ENCODE measurements at places on chromosomes 12 and 14.

DNA sequence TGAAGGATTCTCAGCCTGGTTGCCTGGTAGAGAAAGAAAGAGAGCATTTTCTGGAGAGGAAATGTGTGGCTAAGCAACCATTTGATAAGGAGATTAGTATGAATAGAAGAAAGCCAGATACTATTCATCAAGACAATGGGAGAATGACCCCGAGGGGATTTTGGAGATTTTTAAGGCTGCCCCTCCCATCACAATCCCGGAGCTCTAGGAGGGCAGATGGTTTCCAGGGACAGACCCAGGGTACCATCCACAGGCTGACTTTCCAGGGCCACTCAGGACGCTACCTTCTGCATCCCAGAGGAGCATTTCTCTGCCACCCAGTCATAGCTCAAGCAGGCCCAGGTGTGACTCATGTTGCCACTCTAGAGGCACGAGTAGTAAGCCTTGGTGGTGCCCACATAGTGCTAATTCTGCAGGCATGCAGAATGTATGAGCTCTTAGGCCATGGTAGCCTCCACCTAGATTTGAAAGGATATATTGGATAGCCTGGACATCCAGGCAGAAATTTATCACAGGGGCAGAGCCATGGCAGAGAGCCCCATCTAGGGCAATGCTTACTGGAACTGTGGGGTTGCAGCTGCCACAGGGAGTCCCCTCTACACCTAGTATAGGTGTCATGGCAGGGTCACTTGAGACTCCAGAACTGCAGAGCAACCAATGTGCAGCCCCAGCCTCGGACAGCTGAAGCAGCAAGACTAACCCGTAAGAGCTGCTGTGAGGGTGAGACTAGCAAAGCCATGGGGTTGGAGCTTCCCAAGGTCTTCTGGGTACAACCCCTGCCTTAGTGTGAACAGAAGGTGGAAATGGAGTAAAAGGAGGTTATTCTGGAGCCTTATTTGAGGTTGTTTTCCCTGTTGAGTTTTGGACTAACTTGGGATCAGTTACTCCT is 366.0 kb downstream of the ZFP36L1 start:
- no peak for DNase-seq

DNA sequence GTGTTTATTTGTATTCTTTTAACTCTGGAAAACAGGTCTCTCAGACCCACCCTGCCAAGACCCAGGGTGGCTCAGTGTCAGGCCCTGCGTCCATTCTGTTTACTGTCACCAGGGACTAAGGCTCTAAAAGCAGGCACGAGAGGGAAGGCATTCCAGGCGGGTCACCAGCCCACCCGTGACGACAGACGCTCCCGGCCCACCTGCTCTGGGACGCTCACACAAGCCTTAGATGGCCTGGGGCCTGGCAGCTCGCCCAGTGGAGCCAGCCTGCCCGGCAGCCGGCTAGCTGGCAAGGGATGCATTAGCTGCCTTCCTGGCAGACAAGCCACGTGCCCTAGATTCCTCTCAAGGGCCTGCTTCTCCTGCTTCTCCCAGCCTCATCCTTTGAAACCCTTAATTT is 9.2 kb upstream of the NUAK1 start:
- DNase-seq, result no peak

GRCh38 chr12:94258593-94258992 is 110.2 kb downstream of the PLXNC1 start:
- no peak for DNase-seq

DNA sequence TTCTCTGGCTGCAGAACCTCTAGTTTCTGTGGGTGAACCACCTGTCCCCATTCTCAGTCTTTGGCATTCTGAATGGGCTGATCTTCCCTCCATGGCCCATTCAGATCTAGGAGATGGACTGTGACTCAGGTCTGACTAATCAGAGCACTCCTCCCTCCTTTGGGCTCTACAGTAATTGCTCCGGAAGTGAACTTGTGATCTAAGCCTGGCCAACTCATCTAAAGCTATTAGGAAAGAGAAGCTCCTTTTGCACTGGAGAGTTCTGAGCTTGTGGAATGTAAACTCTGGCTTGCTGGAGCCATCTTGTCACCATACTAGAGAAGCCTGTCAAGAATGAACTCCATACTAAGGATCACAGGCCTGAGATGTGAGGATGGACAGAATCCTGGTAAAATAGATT is 168.2 kb downstream of the SUDS3 start:
- DNase-seq, result no peak

- DNase-seq, result no peak
These were observed 51.0 kb downstream of the PAH start for GRCh38 chr12:102865821-102866615.

GRCh38 chr12:89450907-89451306 is 73.7 kb downstream of the GALNT4 start:
- no peak for DNase-seq

DNA sequence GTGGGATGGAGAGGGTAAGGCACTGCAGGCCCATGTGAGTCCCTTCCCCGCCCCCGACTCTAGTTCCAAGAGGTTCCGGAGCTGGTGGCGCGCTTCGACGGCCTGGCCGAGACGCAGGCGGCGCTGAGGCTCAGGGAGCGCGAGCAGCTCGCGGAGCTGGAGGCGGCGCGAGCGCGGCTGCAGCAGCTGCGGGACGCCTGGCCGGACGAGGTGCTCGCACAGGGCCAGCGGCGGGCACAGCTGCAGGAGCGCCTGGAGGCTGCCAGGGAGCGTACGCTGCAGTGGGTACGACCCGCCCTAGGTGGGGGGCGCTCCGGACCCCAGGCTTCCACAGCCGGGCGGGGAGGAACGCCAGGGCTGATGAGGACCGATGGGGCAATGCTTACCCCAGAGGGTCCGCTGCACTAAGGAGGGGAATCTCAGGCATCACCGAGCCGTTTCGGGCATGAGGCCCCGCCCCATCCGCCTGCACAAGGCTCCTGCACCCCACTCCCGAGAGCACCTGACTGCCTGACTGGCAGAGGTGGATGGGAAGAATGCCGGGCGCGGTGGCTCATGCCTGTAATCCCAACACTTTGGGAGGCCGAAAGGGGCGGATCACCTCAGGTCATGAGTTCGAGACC is 4.9 kb downstream of the CFAP73 start:
- no peak for DNase-seq

DNA sequence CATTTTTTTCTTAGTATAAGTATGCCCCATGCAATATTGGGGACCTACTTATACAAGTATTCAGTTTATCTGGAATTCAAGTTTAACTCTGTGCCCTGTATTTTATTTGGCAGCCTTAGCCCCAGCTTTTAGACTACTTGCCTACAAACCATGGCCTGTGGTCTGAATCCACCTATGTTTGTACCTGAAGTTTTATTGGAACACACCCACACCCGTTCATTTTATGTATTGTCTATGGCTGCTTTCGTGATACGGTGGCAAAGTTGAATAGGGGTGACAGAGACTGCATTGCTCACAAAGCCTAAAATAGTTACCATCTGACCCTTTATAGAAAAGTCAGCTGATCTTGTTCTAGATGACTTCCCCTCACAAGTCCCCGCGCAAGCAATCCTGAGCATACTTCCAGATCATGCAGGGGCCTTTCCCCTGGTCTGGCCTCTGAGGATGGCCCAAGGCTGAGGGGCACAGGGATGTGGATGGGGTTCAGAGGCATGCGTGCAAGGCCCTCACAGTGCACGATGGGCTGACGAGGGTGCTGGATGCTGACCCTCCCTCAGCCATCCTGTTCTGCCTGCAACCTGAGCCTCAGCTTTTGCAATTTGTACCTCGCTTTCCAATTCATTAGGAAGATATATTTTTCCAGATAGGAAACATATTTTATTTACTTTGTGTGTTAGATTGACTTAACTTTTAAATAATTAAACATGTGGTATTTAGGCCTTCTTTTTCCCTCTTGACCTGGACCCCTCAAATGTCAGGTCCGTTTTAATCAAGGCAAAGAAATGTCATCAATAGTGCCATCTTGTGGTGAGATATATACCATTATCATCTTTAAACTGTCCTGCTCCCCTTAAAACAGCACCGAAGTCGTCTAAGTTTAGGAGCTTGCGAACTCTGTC is 527.3 kb upstream of the CCDC196 start:
- no peak for DNase-seq

DNA sequence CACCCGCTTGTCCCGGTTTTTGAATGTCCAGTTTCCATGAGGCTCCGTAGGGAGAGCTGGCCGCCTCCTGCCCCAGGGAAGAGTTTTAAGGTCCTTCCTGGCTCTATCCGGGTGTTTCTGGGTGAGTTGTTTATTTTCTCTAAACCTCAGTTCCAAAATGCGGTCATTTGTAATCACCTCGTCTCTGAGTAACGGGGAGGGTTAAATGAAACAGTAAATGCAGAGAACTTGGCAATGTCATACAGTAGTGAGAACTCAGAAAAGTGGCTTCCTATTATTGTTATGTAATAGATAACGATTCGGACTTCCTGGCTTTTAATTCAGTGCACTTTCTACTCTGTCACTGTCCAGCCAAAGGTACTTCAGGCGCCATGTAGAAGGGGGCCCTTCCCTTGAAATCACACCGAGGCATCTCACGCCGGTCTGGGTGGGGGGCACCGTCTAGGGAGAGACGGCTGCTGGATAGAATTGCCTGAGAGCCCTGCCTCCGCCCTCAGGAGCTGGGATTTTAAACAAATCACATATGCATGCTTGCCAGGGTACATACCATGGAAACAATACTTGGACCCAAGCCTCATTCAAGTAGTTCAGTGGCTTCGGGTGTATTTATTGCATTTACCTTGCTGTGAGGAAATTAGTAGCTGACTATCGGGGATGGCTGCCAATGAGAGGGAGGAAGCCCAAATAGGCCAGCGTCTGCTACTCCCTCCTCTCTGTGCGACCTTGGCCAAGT is 26.4 kb downstream of the NOS1 start:
- no peak for DNase-seq

DNA sequence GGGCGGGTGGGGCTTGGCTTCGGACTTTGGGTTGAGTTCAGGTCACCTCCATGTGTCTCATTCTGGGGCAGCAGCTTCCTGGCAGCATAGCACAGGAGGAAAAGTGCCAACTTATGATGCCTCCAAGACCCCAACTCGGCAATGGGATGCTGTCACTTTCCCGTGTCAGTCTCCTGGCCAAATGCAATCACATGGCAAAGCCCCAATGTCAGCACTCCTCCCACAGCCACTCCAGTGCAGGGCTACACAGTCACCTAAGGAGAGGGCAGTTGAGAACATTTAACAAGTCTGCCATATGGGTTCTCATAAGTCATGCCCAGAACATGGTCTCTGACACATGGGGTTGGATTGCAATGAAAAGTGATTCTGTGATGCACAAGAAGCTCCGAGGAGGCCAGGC is 26.7 kb downstream of the ELK3 start:
- DNase-seq, result no peak

GRCh38 chr14:100403105-100403504 is 80.0 kb downstream of the SLC25A47 start:
- DNase-seq, result no peak

GRCh38 chr14:67704484-67705089 is 2.9 kb downstream of the RDH12 start:
- no peak for DNase-seq

DNA sequence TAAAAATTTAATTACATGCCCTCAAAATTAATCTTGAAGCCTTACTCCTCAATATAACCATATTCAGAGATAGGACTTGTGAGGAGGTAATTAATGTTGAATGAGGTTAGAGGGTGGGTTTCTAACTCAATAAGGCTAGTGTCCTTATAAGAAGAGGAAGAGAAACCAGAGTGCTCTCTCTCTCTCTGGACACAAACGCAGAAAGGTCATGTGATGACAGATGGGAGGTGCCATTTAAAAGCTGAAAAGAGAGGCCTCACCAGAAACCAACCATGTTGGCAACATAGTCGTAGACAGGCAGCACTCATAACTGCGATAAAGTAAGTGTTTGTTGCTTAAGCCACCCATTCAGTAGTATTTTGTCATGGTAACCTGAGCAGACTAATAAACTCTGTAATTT is 378.5 kb upstream of the LMO3 start:
- DNase-seq, result no peak

DNA sequence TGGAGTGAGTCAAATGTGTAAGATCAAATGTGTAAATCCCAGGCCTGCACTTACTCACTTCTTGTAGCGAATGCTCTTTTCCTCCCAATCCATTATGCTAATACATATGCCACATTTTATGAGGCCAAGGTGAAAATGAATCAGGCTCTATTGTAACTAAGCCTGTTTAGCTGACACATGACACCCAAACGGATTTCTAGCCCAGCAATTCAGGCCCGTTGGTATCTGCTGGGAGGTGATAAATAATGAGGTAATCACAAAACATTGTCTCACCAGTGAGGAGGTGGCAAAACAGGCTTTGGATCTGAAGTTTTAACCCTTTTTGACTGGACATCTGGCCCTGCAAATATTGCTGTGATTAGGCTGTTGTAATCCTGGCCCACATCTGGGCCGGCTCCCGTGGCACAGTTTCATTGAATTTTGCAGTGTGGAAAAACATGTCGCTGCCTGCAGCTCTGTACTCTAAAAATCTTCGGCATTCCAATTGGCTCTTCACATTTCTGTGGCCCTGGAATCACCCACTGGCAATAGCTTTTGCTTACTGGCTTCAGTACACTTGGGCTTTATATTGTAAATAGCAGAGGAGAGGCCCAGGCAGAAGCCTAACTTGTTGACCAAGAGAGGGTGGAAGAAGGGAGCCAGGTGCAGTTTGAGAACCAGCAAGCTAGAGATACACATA is 106.1 kb downstream of the PAX9 start:
- no peak for DNase-seq

DNA sequence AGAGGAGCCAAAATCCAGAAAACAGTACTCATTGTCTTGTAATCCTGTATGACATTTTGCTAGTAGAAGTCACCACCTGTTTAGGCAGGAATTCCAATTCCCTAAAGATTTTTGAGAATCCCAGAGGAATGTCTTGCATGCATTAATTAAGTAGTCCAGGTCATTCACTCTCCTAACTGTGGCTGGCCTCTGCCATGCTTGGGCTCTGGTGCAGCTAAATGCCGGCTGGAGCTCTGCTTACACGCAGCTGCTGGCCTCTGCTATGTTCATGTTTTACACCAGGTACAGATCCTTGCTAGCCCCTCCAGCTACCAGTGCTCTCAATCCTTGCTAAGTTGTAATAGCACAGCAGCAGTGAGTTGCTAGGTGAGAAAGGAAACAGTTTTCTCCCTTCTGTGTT is 16.3 kb upstream of the HIF1A start:
- DNase-seq, result no peak

DNA sequence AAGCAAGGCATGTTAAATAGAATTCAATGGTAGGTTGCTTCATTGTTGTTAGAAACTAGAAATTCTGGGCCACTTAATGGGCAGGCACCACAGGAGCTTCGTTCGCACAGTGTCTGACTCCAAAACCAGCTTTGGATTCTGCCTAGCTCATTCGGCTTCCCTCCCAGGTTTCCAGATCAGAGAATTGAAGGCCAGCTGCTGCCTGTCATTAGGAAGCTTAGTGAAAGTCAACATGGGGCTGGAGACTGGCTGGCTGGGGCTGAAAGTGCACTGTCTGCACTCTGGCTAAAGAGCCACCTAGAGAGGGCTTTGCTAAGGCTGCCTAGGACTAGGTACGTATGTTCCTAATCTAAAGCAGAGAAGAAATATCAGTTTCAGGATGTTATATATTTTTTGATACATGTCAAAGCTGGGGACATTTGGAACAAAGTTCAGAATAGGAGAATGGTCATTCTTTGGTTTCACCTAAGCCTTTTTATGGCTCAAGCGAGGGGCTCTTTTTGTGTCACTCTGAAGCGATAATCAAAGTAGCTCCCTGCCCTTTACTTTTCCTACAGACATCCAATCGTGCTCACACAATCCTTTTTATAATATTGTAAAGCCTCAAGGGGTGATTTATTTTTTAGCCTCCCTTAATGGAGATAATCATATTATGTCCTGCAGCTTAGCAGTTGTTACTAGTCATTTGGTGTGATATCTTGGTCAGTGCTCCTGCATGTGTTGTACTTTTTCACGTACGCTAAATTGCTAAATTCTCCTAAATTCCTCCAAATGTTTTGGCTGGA is 238.5 kb upstream of the NAV3 start:
- DNase-seq, result no peak

- no peak for DNase-seq
These were observed 28.2 kb downstream of the RPGRIP1 start for GRCh38 chr14:21308132-21308478.

Measured in suprapubic skin (tissue), 4 donors.